ENCODE measurements at places on chromosomes 4 and X.

DNA sequence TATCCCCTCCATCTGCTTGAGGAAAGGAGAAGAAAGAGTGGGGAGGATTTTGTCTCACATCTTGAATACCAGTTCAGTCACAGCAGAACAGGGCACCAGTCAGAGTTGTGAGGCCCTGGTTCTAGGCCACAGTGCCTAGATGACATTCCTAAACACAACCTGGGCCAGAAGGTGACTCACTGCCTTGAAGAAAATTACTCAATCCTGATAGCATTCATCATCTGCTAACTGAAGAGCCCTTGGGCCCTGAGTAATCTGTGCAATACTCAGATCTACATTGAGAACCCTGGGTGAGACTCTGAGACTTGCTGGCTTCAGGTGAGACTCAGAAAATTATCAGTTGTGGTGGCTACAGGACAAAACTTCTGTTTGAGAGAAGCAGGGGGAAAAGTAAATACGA is 20.5 kb upstream of the PRR32 start:
- DNase-seq, result no peak

- no peak for DNase-seq
These were observed 118.2 kb downstream of the NAF1 start for GRCh38 chr4:163048447-163048846.

DNA sequence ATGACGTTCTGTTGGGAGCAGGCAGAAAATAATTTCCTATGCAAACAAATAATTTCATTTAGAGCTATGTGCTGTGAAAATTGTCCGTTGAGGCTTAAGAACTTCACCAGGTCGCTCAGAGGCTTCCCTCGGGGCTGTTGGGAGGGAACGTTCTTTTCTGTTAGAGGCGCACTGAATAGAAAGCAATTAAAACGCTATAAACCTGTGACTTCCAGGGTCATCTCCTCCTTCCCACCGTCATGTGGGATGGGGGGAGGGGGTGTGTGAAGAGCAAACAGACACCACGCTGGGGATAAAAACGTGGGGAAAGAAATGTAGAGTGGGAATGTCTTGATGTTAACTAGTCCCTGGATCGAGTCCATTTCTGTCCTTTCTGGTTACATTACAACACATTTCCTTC is 35.2 kb upstream of the ZNF518B start:
- DNase-seq, result no peak

DNA sequence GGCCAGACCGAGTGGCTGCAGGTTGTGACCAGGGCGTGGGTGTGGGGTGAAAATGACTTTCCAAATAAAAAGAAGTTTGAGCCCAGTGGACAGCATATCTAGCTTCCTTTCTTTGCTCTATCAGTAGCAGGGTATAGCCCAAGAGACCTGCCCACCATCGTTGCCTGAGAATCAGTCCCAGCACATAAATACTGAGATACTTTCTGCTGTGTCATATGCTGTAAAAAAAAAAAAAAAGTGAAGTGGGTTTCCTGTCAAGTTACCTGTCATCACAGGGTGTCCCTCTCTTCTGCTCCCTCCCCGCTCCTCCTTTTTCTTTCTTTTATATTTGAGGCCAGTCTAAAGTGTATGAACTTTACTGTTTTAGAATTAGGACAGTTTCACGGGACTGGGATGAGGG is 330.3 kb upstream of the BOD1L1 start:
- DNase-seq, result no peak

GRCh38 chrX:12867685-12868084 is 813 bp downstream of the TLR7 start:
- no peak for DNase-seq

Data from 8988T (cell line).